ENCODE measurements at places on chromosomes 2 and 18.

DNA sequence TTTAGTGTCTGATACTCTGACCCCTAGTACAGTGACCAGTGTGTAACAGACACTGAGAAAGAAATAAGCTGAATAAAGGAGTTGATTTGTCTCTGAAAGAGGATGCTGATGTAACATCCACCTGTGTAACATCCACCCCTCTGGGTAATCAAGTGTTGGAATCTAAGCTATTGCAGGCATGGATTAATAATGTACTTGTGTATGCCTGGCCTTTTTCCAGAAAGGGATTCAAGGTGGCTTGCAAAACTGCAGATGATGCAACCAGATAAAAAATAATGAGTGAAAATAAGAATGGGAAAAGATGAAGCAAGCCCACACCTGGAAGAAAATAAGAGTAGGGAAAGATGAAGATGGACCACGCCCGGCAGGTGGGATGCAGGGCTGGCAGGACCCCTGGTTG is 48.2 kb upstream of the FOXI3 start:
- no peak for DNase-seq

DNA sequence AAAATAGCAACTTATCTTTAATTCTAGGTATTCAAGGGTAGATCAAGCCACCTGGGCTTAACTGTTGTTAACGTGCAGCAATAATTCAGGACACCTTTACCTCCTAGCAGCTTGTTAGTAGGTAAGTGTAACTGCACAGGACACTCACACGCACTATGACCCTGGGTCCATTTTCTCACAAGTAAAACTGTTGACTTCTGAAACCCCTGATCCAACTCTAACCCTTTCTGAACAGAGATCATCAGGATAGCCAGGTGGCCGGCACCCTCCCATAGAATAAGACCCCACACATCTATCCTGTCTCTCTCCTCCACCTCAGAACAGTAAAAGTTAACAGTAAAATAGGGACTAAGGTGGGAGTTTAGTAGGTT is 610 bp downstream of the SPC25 start:
- DNase-seq: no peak

- no peak for DNase-seq
Measured at GRCh38 chr18:57431467-57432080, 3.6 kb upstream of the ONECUT2 start.

DNA sequence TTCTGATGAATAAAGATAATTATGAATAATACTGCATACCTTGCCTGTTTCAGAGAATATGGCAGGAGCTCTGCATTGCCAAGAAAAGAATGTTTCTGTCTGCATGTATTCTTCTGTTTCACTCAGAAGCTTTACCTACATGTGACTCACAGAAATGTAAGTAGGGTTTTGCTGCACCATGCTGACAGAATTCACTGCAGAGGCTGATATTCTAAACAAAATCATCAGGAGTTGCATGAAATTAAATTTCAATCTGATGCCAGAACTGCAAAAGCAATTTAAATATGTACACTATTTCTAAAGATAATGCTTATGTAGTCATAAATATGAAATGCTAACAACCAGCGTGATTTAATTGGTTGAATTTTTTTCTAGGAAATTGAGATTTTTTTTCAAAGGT is 332.8 kb upstream of the FSHR start:
- no peak for DNase-seq

DNA sequence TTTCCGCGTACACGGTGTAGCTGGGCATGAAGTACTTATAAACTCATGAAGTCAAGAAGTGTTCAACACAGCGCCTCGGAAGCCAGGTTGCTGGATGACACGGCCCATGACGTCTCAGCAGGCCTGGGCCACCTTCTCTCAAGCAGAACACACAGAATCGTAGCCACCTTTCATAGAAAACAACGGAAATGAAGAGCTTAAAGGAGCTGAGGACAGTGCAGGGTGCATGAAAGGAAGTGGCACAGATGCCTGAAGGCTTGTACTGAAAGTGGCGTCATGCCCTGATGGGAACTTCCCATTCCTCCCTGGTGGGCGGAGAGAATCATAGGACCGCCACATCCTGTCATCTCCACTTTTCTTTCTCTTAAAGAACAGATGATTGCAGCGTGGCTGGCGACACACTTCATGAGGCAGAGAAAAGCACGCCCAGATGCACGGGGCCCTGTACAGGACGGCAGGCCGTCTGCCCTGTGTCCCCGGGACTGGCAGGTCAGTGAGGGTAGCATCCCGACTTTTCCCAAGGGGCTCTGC is 31.1 kb downstream of the HDAC4 start:
- DNase-seq: peak; percentile 94

GRCh38 chr2:86015006-86015405 is 90.7 kb downstream of the POLR1A start:
- DNase-seq: no peak

DNA sequence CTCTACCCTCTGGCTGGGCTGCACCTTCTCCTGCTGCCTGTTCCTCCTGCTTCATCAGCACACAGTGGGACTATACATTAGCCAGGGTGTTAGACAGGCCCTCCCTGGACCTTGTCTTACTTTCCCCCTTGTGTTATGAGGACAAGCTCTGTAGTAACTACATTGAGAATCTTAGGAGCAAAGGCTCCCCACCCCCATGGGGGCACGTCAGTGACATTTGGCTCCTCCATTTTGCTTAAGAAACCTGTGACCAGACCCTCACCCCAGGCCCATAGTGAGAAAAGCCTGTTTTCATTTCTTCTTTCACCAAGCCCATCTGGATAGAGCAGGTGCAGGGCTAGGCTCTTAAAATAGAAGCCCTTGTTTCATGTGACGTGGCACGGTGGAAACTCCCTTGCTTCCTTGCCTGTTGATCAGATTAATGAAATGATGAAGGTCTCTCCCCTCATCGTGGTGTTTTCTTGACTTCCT is 146.7 kb downstream of the RPIA start:
- no peak for DNase-seq

DNA sequence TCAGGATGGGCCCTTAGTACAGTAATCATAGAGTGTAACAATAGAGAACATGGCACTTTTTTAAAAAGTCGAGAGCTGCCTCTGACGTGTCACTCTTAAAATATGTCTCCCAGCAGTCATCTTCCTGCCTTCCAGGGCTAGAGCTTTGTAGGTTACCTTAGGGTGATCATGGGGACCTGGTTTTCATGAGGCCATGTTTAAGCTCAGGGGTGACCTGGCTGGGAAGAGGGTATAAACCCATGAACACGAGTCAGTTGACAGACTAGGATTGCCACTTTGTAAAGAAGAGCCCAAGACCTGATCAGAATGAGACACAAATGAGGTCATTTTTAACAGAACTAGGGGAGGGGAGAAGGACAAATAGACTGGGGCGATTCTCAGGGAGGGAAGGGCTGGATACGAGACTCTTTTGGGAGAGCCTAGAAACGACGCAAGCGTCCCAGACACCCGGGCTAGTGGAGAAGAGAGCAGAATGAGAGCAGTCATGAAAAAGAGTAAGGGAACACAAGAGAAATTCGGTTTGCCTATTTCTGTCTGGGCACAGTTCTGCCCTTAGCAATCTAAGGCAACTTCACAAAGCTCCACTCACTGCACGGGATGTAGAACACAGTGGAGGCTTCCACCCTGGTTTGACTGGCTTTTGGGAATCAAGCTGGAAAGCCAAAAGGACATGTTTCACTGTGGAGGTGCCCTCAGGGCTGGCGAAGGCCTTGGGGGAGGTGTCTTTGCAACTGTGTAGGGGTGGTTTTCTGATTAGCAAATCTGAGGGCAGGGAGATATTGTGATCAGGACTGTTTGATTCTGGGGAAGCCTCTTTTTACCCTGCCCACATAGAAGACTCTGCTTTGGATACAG is 1.8 kb upstream of the RAB31 start:
- DNase-seq: no peak

DNA sequence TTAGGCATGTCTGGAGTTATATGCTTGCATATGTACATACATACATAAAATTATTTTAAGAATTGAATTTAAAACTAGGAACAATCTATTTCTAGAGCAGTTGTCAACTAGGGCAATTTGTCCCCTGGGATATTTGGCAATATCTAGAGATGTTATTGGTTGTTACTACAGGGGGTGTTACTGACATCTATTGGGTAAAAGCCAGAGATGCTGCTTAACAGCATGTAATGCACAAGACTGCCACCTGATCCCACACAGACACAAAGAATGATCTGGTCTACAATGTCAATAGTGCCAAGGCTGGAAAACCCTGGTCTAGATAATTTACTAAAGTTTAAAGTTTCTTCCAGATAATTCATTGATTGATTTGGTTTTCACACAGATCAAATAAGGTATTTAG is 185.3 kb downstream of the NYAP2 start:
- no peak for DNase-seq

DNA sequence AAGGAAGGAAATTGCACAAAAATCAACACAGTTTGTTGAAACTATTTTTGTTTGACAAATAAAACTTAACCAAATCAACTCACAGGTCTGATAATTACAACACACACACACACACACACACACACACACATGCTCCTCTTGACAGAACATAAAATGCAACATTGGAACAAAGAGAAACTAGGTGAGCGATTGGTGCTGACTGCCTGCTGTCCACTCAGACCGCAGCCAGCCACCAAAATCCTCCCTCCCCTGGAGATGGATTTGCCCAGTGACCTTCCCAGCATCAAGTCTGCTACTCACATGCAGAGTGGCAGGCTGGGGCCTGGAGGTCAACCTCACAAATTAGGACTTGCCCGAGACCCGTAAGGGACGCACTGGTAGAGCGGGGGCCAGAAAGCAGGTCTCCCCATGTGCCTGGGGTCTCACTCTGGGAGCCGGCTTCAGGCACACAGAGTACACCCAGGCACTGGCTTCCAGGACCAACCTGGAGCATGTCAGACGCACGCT is 61.4 kb downstream of the DIPK1C start:
- DNase-seq: no peak

DNA sequence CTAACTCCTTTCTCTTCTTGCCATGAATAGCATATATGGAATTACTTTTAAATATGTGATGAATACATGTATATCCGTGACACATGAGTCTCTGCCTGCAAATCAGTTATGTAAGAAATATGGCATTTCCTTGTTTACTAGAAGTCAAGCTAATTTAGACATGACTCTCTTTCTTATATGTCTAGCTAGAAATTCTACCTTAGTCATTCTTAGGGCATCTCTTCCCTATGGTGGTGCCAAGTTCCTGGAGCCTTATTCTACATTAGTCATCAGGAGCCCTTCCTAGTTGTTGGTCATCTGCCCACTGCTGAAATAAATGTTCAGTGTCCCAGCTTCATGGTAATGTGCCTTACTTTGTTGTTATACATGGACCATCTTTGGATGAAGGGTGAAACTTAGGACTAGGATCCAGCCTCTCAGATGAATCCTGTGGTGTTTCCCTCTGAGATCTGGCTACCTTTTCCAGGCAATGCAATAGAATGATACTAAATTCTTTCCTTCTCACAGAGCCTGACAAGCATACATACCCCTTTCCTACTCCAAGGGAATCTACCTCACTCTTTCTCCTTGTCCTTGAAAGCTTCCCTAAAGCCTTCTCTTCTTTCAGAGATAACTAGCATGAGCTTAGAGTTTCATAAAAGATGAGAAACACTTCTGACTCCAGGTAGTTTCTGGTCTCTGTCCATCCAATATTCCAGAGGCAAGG is 415.3 kb upstream of the VWC2L start:
- DNase-seq: no peak

DNA sequence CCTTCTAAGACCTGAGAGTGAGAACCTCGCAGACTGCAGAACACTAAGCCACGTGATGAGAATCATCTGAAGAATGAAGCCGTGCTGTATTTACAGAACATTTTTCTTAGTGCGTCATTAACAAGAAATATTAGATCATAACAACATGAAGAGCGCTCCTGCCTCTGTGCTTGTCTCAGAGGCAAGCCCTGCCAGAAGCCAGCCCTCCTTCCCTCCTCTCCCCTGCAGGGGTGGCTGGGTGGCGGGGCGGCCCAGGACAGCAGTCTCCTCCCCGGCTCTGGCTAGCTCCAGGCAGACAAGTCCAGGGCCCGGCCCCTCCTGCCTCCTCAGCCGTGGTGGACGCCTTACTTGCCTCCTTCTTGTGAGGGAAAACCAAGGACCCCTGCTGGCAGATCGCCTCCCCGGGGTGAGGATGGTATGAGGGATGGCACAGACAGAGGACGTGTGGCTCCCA is 262.7 kb downstream of the TWIST2 start:
- DNase-seq: no peak

- no peak for DNase-seq
Measured at GRCh38 chr2:85907671-85908157, 18.9 kb upstream of the ST3GAL5 start.

DNA sequence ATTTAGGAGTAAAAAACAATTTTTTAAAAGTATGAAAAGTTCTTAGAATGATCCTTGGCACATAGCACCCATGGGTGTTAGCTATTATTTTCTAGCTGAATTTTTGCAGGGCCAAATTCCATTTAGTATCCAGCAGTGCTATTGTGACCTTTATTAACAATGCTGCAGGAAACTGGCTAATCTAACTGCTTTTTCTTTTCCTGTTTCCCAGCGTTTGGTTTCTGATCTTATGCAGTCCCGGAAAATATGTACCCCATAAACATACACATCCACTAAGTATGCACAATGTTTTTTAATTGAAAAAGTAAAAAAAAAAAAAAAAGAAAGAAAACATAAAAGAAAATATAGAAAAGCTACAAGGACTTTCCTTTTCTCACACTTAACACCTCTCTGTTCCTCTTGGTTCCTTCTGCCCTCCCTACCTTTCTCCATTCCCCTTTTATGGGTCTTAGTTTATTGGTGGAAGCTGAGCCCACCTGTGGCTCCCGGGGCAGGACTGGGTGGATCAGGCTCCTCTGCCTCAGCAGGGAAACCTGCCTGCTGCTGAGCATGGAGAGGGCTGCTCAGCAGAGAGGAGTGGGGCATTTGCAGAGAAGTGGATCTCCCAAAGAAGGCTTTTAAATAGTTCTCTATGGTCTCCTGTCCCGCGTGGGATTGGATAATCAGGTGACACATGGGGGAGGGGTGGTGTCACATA is 9.3 kb upstream of the SLC16A14 start:
- DNase-seq: no peak

- DNase-seq: peak; percentile 35
Measured at GRCh38 chr2:28438532-28439063, 45.9 kb downstream of the FOSL2 start.

DNA sequence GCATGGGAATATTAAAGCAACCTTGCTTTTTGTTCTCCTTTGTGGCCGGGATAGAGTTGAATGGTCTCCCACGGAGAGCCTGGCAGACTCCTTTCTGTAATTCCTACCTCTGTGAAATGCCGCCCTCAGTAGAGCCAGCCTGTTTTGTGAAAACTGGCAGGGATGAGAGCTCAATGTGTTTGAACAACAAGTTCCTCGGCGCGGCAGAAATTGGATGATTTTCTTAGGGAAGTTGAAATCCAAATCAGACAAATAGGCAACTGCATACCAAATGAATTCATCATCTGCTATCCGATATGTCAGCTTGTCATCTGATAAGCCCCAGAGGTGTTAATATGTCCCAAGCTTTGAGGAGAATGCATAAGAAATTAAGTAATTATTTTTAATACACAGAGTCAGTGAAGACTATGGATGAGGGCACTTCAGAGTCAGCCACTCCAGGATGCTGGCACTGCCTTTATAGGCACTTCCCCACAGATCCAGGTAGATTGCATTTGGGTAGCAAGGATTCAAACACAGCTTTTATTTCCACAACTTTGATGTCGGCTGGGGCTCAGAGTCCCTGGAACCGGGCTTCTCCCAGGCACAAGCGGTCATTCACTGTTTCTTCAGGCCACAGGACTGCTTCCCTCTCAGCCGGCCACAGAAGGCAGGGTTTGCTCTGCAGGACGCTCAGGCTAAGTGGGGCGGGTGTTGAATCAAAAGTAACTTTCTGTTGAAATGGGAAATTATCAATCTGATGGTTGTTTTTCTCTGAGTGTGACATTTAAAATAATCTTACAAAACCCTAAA is 82.8 kb upstream of the REV1 start:
- DNase-seq: no peak

GRCh38 chr2:24435391-24436316 is 55.4 kb upstream of the NCOA1 start:
- no peak for DNase-seq
